Activated T-helper 2 cell treated with anti-CD3 and anti-CD28 coated beads, Interferon-gamma antibody, Interleukin-2, Interleukin-4, amounts not matched to agents 10 μg/mL and 5 μg/mL and 100 μg/mL, durations not matched to agents 14 hours and 24 hours and 36 hours (primary cell): ENCODE measurements at places on chromosomes 1 and 21. TPM values are rescaled to one million over a fixed set of nuclear protein-coding genes. Genes with fewer than 3 reads are reported as not detected.

PM20D1 gene
- 0.57 and 0.78 TPM in 2 replicates for total RNA-seq

DNA sequence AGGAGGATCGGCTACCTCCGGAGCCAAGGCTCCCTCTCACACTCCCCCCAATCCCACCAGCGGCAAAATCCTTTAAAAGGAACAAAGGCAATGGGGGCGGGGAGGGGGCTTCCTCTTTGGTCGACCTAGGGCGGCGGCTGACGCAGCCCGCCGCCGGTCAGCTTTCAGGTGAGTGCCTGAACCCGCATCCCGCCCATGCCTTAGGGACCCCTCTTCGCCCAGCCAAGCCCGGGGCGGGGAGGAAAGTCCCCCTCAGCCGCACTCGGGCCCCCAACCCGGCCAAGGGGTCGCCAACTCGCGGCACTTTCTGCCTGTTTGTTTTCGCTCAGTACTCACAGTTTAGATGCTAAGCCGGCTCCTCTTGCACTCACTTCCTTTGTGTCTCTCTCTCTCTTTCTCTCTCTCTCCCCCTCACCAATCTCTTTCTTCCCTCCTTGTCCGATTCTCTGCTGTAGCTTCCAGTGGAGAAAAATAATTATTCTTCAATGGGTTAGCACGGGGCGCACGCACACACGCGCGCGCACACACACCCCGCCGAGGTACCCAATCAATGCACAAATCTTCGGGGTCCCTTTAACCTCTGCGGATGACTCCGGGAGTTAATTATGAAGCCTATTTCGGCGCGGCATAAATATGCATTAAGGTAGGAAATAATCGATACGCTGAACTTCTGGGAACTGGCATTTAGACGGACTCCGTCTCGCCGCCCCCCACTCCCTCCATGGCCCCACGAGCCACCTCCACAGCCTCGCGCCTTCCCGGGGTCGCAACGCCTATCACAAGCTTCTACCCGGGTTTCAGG is at the start of gene BLACAT1:
Gene BLACAT1 (minus strand): TSS at position 465 of the 802 bp plus-strand sequence.
- no peak for DNase-seq

DNA sequence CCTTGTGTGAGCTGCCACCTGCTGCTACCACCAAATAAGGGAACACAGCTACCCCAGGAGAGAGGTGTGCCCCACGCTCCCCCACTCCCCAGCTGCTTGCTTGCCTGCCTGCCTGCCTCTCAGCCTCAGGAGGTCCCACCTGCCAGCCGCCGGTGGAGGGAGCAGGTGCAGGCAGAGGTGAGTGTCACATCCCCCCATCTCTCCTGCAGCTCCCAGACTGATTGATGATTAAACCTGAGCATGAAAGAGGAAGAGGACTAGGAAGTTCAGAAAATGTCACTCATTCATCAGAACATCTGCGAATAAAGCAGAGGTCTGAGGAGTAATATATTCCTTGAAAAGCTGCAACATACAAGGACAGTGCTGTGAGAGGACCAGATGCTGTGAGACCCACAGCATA is 58.6 kb upstream of the HIVEP3 start:
- no peak for DNase-seq

GABRD gene
- total RNA-seq, result not detected in 2 replicates

DNA sequence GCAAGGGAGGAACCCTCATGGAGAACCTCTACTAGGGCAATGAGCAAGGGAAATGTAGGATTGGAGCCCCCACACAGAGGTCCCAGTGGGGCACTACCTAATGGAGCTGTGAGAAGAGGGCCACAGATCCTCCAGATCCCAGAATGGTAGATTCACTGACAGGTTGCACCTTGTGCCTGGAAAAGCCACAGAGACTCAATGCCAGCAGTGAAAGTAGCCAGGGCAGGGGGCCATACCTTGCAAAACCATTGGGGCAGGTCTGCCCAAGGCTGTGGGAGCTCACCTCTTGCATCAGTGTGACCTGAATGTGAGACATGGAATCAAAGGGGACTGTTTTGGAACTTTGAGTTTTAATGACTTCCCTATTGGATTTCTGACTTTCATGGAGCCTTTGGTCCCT is 17.9 kb downstream of the CFH start:
- DNase-seq, result no peak

- DNase-seq, result no peak
Observed at GRCh38 chr1:31790140-31790539, 25.7 kb downstream of the SPOCD1 start.

LYPD8 gene
- total RNA-seq, result not detected in 2 replicates

DNA sequence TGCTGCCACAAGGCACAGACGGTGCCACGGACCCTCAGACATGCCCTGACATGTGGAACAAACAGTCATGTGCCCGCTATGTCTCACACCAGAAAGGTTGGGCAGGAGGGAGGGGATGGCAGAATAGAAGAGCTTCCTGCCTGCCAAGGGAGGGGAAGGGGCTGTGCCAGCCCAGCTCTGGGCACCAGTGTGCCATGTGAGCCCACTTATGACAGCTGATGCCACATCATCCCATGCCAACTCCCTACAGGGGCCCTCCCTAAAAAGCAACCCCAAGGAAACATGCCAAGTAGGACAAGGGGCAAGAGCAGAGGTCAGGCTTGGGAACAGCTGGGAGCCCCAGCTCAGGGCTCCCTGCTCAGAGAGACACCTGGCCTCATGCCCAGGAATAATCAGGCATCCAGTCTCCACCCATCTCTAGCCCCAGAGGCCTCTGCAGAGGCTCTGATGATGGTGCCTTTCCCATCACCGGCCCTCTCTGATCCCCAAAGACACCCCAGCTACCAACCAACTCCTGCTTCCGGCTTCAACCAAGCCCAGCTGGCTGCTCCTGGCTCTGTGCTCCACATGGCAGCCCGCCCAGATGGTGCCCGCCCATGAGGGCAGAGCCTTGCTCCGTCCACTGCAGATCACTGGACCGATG is 10.3 kb downstream of the ADGRB2 start:
- DNase-seq, result no peak

DNA sequence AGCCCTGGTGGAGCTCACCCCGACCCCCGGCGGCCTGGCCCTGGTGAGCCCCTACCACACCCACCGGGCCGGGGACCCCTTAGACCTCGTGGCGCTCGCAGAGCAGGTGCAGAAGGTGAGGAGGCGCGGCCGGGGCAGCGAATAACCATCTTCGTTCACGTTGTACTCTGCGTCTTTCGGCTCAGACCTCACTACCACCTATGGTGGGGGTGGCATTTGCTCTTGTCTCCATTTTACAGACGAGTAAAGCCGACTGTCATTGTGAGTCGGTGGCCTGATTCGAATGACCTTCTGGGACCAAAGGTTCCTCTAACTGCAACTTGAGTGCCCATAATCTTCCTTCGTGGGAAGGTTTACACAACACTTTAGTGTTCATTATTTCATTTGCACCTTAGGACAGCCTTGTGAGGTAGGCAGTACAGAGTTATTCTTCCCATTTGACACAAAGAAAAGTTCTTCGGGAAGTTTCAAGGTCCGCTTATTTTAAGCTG is 506 bp downstream of the C1orf50 start:
- no peak for DNase-seq

DNA sequence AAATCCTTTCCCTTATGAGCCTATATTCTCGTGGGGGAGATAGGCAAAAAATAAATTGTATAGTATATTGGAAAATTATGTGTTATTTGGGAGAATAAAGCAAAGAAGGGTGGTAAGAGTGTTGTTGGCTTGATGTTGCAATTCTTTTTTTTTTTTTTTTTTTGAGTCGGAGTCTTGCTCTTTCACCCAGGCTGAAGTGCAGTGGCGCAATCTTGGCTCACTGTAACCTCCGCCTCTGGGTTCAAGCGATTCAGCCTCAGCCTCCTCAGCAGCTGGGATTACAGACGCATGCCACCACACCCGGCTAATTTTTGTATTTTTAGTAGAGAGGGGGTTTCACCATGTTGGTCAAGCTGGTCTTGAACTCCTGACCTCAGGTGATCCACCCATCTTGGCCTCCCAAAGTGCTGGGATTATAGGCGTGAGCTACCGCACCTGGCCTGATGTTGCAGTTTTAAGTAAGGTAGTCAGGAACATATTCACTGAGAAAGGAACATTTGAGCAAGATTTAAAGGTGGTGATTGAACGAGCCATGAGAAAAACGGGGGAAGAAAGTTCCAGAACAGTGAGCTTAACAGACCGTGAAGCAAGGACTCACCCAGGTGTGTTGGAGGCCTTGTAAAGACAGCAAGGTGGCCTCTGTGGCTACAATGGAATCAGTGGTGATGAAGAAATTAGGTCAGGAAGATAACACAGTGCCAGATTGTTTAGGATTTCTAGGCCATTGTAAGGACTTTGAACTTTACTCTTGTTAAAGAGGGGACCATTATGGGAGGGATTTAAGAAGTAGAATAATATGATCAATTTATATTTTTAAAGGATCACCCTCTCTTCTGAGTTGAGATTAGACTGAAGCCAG is 45.8 kb downstream of the RPRD2 start:
- DNase-seq, result no peak

ATAD3C gene
- total RNA-seq, result 0.53 and 0.62 TPM in 2 replicates

B3GALT5 gene
- total RNA-seq, result not detected in 2 replicates

- DNase-seq, result peak; percentile 23
Observed at GRCh38 chr1:184664042-184664660, 90.5 kb downstream of the EDEM3 start.

DNA sequence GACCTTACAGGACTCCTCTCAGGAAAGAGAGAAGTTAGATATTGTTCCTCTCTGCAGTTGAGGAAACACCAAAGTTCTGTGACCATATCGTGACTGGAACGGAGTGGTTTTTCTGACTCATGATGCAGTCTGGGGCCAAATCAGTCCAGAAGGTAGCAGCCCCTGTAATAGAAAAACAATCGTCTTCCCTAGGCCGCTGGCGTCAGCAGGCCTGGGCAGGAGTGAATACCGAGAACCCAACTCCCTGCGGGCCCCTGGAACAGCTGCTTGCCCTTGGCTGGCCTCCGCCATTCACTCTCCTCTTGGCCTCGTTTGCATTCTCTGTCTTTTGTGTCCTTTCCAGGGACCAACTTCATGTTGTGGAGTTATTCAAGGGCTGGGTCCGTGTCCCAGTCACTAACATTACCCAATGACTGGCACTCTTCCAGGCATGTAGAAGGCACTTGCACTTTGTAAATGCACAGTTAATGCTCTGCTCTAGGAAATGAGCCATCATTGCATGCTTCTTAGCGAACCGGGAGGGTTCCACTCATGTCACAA is 10.9 kb upstream of the CD101 start:
- no peak for DNase-seq

DNA sequence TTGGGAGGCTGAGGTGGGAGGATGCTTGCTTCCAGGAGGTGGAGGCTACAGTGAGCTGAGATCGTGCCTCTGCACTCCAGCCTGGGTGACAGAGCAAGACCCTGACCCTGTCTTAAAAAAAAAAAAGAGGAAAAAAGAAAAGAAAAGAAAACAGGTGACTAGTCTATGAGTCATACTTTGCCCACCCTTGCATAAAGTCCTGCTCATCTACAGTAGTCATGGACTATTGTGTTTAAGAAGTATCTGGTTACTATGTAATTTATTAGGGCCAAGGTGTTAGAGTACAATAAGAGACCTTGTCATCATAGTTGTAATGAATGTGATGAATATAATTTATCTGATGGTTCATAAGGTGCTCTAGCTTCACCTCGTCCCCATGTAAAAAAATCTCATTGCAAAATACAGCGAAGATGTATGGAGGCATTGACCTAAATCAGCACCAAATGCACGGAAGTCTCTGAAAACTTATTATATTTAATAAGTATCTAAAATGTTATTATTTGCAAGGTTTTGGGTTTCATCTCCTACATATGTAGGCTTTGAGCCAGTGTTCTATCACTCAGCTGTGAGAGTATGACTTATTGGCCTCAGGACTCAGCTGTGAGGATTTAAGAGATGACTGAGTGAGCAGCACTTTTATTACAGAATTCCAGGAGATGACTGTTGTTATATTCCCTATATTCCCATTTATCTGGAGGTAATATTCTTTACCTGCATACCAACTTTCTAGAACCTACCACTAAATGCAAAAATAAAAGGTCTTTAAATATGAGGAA is 19.9 kb upstream of the KCNJ6 start:
- no peak for DNase-seq

RNU1-4 gene
- 2,033 and 2,369 TPM in 2 replicates for total RNA-seq

DNA sequence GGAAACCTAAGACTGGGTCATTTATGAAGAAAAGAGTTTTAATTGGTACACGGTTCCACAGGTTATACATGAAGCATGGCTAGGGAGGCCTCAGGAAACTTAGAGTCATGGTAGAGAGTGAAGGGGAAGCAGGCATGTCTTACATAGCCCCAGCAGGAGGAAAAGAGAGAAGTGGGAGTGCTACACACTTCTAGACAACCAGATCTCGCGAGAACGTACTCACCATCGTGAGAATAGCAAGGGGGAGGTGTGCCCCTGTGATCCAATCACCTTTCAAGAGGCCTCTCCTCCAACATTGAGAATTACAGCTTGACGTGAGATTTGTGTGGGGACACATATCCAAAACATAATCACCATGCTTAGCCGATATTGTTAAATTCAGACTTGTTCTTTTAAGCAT is 62.8 kb downstream of the DYRK1A start:
- DNase-seq, result no peak

DNA sequence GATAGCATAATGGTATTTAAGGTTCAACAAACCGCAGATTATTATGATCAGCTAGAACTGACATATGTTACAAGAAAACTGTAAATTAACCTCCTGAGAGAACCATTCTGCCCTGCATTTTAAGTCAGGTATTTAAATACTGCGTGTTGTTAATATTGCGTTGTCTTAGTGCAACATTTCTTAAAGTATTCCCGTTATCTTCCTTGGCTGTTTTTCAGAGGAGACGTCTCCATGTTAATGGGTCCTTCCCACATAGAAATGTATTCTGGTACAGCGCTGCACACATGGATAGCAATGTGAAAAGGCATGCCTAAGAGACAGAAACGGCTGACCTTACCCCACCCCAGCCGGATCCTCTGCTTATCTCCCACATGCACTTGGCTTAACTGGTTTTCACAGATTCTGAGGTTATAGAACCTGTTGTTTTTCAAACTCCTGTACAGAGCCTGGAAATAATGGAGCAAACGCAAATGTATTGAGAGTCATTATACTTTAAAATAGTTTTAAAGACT is 22.8 kb upstream of the DEGS1 start:
- DNase-seq, result no peak

- no peak for DNase-seq
Observed at GRCh38 chr1:233728721-233729120, 114.8 kb downstream of the KCNK1 start.

KRTAP8-1 gene
- total RNA-seq, result not detected in 2 replicates

TIE1 gene
- 2.9 and 3.1 TPM in 2 replicates for total RNA-seq
